Renal cortex interstitium (tissue), 15 donors: ENCODE measurements at places on chromosomes 11 and 22. TPM values are rescaled to one million over a fixed set of nuclear protein-coding genes. Genes with fewer than 3 reads are reported as not detected.

Gene AMOTL1
- polyA plus RNA-seq, result 49.9 TPM

Gene MMP27
- not detected for polyA plus RNA-seq

Gene LMO2
- 32.4 TPM for polyA plus RNA-seq

Gene IGLL5
- not detected for polyA plus RNA-seq

Gene SCGB1A1
- not detected for polyA plus RNA-seq

Gene TTC17
- 185 TPM for polyA plus RNA-seq
